HS-27A (cell line): ENCODE measurements at places on chromosomes 4 and X.

- no peak for DNase-seq
Measured at GRCh38 chr4:99868126-99868596, 26.1 kb downstream of the LAMTOR3 start.

DNA sequence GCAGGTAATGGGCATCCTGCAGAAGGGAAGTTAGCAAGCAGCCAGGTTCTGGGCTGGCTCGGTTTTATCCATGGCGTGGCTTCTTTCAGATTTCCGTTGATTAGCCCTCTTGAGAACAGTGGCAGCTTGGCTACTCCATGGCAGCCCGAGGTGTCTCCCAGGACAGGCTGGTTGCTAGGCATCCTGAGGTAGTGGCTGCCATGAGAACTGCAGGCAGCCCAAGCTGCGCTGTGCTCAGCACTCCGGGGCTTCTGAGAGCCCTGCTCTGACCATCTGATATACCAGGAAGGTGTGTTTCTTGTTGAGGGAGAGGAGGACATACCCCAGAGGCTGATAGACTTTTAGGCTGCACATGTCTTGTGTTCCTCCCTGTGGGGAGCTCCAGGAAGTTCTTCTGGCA is 253.4 kb upstream of the CASK start:
- no peak for DNase-seq

- no peak for DNase-seq
Measured at GRCh38 chr4:30429813-30430761, 290.1 kb upstream of the PCDH7 start.

DNA sequence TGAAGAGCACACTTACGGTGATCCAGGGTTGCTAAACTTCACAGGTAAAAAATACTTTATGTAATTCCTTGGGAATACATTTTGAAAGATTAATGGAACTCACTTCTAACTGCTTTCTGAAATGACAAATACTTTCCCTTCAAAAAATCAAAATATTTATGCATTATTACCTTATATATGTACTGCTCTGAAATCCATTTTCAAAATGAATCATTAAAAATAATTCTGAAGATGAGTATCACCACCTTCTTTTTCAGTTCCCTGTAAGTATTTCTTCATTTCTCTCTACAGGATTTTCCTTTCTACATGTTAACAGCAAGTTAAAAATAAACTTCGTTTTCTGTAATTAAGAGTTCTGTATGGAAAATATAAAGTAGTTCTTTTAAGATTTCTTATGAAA is 428.6 kb downstream of the TMA16 start:
- no peak for DNase-seq

DNA sequence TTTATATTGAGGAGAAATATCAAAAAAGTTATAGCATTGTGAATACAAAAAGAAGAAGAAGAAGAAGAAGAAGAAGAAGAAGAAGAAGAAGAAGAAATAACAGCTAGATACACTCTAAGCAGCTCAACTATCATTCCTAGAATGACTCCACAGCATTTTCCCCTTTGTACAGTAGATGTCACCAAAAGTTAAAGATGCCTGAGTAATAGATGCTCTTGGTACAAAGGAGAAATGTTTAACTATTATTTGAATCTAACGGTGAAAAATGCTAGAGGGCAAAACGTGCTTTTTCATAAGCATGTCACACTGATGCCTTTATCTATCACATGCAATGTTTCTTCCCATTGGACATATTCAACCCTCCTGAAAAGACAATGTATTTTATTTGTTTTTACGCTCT is 178.4 kb upstream of the GPRIN3 start:
- DNase-seq: no peak

DNA sequence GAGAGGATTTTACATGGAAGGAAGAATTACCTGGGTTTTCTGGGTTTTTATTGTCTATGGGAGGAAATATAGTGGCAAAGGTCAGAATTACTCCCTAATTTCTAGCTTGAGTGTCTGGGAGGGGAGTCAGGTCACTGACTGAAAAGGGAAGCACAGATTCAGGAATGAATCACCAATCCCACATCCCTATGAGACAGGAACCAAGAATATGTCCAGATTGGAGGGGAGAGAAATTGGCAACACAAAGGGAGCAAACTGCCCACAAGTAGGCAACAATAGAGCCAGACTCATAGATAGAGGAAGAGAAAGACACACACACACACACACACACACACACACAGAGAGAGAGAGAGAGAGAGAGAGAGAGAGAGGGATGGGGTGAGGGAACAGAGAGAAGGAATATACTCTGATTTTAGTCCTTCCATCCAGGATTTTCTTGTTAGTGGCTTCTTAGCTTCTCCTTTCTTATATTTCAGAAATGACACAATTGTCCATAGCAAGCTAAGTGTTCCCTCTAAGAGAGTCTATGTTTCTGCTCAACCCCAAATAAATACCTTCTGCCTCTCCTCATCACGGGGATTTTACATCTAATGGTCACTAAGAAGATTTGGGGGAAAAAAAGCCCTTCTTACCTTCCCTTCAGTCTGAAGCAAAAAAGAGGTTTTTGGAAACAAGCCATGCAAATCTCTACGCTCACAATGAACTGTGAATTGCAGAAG is 12.0 kb downstream of the P2RY10 start:
- no peak for DNase-seq

- DNase-seq: no peak
Measured at GRCh38 chr4:168569931-168570276, 73.1 kb downstream of the PALLD start.

GRCh38 chr4:80049402-80049801 is 23.6 kb downstream of the ANTXR2 start:
- DNase-seq: no peak

DNA sequence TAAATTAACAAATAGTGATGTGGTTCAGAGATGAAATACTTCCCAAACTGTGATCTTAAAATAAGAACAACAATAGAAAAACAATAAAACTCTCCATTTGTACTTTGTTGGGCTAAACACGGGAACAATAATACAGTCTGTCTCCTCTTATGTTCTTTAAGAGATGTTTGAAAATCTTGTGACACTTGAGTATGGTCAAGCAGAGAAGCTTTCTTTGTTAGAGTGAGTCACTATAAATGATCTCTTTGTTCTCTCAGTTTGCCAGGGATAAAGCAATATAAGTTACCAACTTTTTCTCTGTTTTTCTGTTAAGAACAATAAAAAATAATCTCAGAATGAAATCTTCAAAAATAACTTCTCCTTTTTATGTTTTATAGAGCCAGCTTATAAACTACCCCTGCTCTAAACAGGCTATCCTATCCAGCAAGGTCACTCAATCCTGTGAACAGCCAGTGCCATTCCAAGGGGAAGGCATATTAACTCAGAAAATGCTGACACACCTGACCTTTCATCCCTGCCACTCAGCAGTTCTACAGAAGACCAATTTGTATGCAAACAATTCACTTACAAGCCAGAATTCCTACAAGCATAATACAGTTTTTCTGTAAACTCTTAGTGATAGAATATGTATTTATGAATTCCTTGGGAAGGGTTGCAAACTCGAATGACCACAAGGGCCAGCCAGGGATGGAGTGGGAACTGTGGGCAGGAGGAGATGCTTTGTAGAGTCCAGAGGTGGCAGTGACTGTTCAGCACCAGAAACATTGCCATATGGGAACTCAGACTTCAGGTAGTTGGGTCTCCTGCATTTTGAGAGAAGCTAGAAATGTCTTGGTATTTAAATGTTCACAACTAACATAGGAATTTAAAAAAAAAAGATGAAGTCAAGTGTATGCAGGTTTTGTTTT is 52.2 kb downstream of the AFM start:
- no peak for DNase-seq

DNA sequence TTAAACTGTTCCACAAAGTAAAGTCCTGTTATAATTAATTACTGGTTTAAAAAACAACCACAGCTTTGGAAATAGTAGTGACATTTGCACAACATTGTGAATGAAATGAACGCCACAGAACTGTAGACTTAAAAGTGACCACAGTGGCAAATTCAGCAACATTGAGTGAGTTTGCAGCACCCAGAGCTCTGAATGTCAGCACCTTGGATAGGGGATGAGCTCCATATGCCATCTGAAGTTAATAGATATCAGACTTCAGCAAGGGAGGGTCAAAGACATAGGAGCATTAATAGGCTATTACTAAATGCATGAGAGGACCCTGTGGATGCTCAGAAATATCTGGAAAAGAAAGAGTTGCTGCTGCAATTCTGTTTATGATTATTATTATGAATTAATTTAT is 55.3 kb upstream of the KCNIP4 start:
- DNase-seq: no peak

DNA sequence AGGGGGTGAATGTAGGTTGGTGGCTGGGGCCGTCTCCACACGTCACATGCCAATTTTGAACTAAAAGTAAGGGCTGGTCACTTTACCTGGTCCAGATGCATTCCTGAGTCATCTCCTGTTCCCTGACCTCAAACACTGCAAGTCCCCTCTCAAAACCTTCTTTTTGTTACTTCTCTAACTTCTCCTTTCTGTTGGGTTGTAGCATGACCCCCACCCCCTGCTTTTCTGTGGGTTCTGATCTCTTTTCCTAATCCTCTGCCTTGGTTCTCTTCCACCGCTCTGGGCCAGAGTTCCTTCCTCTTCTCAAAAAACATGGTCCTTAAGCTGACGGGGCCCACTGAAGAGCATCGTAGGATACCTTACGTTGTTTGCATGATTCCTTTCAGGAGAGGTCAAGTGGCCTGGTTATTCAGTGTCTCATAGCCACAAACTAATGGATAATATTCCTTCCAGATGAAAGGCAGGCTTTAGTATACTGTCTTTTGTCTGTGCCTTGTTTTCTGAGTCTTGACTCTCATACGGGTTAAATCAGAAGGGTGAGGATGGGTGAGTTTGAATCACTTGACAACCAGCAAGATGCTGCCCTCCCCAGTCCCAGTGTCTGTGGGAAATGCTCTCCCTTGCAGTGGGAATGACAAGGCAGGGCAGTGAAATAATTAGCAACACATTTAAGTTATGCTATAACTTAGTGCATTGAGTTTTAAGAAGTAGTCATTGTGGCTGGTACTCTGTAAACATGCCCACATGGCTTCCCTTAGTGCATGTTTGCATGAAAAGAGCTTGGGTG is 15.1 kb downstream of the SMS start:
- DNase-seq: no peak
